ENCODE measurements at places on chromosomes 5 and 9.
A peak's percentile ranks its signal among the peaks of the same experiment; 100 is the strongest.

DNA sequence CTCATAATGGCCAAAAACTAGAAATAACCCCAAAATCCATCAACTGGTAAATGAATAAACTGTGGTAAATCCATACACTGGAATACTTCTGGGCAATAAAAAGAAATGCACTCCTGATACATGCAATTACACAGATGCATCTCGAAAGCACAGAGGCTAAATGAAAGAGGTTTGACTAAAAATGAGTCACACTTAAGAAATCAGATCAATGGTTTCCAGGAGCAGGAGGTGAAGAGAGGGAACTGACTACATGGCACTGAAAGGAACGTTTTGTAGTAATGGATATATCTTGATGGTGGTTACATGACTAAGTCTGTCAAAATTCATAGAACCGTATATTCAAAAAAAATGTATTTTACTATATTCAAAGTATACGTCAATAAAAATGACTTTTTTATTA is 42.4 kb downstream of the STRBP start:
- no peak for DNase-seq

GRCh38 chr5:170623576-170624181 is 119.9 kb downstream of the KCNIP1 start:
- DNase-seq: peak; percentile 58

DNA sequence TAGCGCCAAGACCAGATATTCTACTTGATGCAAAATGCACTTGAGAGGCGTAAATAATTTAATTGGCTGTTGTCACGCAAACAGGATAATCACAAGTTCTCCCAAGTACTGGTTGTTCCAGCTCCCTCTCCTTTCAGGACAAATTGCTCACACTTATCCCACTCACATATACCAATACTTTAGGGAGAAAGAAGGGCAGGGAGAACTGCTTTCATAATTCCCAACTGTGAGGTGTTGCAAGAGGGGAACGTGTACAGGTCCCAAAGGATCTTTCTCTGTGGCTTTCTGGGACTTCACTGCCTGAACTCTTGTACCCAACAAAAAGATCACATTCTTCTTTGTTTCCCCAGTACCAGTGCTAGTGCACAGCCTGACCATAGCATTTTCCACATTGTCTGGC is 21.5 kb upstream of the TGFBI start:
- no peak for DNase-seq

DNA sequence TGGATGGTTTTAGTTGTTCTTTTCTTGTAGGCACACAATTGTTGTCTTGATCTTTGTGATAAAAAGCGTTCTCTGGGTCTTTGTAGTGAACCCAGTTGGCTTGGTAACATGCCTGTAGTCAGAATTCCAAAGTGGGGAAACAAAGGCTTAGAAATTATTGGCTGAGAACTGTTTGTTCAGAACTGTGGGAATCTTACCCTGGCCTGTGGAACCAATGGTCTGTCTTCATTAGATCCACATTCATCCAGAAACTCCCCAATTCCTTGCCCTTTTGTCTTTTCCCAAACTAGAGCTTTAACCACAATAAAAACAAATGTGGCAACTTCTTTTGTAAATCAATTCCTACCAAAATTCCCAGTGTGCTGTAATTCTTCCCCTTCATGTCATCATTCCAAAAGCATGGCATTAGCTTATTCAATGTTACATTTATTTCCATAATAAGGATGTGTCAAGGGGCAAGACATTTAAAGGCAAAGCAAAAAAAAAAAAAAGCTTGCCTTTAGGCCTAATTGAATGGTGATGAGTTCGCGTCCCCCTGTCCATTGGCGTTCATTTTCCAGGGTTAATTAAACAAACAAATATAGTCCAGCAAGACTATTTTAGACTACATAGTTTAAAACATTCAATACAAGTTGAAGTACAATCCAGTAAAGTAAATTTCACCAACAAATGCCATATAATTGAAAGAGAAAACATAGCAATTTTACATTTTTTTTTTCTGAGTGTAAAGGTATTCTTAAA is 249.8 kb upstream of the ZNF608 start:
- no peak for DNase-seq

GRCh38 chr5:42994555-42995359 is 45.4 kb downstream of the ANXA2R start:
- DNase-seq: peak; percentile 73
